ENCODE measurements at places on chromosomes 1 and 21. TPM values are rescaled to one million over a fixed set of nuclear protein-coding genes. Genes with fewer than 3 reads are reported as not detected.

GRCh38 chr1:119906927-119907652, 10.8 kb upstream of the ADAM30 start:
- H3K4me3 ChIP-seq, result no peak overlapping the region
- no peak for DNase-seq
- no peaks in the 10 kb centered on the region for H3K4me1 ChIP-seq
- H3K27me3 ChIP-seq, result no peaks in the 10 kb centered on the region
- no peak overlapping the region for H3K27ac ChIP-seq

DNA sequence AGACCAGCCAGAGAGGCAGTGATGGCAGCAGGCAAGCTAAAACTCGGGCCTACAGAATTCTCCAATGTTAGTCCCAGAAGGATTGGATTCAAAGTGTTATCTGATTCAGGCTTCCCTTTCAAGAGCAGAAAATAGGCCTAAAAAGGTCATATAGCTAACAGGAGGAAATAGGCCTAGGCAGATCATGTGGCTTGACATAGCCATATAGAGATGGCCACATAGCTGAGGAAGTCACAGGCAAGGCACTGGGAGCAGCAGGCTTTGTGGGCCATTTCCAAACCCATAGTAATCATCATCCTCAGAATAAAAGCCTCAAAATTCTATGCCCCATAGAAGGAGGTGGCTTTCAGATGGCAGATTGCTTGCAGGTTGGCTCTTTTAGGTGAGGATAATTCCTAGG, 29.0 kb upstream of the LMO4 start:
- no peaks in the 10 kb centered on the region for H3K36me3 ChIP-seq
- no peaks in the 10 kb centered on the region for H3K27me3 ChIP-seq
- no peak overlapping the region for H3K4me3 ChIP-seq
- no peak for DNase-seq
- H3K4me1 ChIP-seq, result no peaks in the 10 kb centered on the region

DNA sequence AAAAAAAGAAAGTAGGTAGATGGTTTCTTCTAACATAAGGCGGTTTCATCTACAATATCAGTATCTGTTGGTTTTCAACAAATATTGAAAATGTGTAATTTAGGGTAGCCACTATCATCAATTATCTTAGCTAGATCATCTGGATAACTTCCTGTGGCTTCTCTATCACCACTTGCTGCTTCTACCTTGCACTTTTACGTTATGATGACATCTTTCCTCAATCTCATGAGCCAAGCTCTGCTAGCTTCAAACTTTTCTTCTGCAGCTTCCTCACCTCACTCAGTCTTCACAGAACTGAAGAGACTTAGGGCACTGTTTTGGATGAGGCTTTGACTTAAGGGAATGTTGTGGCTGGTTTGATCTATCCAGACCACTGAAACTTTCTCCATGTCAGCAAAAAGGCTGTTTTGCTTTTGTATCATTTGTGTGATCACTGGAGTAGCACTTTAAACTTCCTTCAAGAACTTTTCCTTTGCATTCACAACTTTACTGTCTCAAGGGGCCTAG, 144.9 kb upstream of the HP1BP3 start:
- no peak for DNase-seq
- H3K4me1 ChIP-seq, result peaks cover 1% of the 10 kb centered on the region
- H3K27ac ChIP-seq, result no peak overlapping the region
- no peak overlapping the region for H3K4me3 ChIP-seq

DNA sequence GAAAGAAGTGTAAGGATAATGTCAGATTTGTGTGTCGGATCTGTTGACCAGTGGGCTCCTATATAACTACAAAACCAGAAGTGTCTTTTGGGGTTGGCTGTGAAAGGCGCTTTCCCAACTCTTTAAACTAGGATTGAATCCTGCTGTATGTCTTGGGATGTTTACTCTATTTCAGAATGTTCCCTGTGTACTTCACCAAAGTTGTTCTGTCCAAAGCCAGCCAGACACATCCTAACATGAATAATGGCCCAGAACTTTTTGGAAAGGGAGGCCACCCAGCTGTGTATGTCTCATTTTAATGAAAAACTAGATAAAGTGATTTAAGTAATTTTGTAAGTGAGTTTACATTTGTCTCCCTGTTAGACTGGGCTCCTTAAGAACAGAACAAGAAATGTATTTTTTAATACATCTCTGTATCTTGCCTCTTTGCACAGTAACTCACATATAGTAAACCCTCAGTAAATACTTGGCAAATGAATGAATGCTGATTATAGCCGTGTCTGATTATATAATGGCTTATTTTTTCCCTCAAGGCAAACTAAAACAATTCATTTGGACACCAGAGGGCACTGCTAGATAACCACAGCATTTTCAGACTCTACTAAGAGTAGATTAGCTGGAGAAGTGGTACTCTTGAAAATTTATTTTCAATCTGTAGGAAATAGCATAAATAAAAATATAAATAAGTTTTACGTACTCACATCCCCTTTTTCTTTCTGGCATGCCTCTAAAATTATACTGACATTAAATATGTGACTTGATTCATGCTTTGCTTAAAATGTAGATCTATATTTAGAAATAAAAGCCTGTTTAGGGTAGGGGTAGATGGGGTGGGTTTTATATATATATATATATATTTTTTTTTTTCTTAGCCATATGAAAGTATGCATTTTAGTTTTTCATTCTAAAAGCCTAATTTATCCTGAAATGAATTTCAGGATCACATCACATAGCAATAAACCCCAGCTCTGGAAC, 23.8 kb downstream of the TSEN15 start:
- no peak overlapping the region for H3K27ac ChIP-seq
- DNase-seq, result no peak
- no peak overlapping the region for H3K4me3 ChIP-seq
- H3K27me3 ChIP-seq, result no peaks in the 10 kb centered on the region
- H3K4me1 ChIP-seq, result no peaks in the 10 kb centered on the region

GRCh38 chr21:15283789-15284188, 219.0 kb upstream of the NRIP1 start:
- no peak for DNase-seq
- H3K27me3 ChIP-seq, result no peaks in the 10 kb centered on the region
- H3K4me3 ChIP-seq, result no peak overlapping the region
- H3K36me3 ChIP-seq, result no peaks in the 10 kb centered on the region
- no peaks in the 10 kb centered on the region for H3K4me1 ChIP-seq

DNA sequence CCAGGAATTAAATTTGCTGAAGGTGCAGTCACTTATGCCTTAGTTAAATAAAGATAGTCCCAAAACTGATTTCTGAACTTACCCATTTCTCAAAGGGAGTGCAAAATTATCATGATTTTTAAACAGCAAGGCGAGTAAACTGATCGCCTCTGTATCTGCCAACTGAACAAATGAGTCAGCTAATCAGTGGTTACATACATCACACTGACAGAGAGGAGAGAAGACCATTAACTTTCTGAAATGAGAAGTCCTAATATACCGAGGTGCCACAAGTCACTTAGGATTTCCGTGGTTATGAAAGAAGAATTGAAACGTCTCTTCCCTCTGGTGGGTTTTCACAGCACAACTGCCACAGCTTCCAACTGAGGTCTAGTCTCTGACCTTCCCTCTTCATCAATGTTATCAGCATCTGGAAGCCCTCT, 400.7 kb downstream of the SMYD3 start:
- H3K27ac ChIP-seq, result no peak overlapping the region
- H3K4me1 ChIP-seq, result no peaks in the 10 kb centered on the region
- H3K36me3 ChIP-seq, result no peaks in the 10 kb centered on the region
- no peak for DNase-seq

DNA sequence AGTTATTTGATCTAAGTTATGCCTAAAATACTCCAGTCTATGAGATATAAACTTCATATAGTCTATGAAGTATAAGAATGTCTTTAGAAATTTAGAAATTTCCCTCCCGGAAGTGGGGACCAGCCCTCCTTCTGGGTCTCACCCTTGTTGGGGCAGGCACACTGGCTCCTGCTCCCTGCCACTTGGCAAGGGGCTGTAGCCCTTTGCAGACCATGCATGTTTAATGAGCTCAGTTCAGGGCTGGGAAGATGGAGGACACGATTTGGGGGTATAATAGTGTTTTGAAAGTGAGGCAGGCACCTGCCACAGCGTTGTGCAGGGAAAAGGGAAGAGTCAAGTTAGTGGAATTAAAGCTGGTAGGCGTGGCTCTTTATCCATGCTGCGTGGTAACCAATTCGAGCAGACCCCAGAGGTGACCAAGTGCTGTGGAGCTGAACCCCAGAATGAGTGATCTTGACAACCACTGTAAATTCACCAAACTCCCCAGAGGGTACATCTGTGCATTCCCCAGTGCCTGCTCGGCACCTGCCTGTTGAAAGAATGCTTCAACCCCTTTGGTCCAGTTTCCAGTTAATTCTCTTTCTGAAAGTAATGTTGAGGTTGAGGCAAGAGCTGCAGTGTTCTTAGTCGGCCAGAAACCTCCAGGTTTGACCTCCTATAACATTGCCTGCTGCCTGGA, 79.6 kb downstream of the DOP1B start:
- no peaks in the 10 kb centered on the region for H3K36me3 ChIP-seq
- no peak overlapping the region for H3K4me3 ChIP-seq
- peaks cover 1% of the 10 kb centered on the region for H3K4me1 ChIP-seq
- DNase-seq, result no peak
- H3K27me3 ChIP-seq, result no peaks in the 10 kb centered on the region

DNA sequence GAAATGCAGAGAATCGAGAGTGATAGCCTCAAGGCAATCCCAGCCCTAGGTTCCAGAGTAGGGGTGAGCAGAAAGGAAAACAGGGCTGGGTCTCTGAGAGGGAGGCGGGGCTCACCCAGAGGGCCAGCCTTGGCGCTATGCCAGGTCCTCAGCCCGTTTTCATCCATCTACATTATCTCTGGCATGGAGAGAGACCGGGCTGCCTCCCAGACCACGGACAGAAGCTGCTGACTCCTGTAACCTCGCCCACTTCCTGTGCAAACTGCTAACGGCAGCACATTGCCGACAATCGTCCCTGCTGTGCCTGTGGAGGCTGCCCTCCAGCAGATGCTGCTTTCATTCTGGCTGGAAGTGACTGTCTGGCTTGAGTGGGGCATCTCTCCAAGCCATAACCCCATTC, 569.1 kb downstream of the NPHP4 start:
- H3K27me3 ChIP-seq, result no peaks in the 10 kb centered on the region
- H3K4me3 ChIP-seq, result no peak overlapping the region
- H3K4me1 ChIP-seq, result no peaks in the 10 kb centered on the region
- H3K27ac ChIP-seq, result no peak overlapping the region
- no peak for DNase-seq
- H3K36me3 ChIP-seq, result no peaks in the 10 kb centered on the region

Gene ZSCAN20
- total RNA-seq, result 7.6 TPM

DNA sequence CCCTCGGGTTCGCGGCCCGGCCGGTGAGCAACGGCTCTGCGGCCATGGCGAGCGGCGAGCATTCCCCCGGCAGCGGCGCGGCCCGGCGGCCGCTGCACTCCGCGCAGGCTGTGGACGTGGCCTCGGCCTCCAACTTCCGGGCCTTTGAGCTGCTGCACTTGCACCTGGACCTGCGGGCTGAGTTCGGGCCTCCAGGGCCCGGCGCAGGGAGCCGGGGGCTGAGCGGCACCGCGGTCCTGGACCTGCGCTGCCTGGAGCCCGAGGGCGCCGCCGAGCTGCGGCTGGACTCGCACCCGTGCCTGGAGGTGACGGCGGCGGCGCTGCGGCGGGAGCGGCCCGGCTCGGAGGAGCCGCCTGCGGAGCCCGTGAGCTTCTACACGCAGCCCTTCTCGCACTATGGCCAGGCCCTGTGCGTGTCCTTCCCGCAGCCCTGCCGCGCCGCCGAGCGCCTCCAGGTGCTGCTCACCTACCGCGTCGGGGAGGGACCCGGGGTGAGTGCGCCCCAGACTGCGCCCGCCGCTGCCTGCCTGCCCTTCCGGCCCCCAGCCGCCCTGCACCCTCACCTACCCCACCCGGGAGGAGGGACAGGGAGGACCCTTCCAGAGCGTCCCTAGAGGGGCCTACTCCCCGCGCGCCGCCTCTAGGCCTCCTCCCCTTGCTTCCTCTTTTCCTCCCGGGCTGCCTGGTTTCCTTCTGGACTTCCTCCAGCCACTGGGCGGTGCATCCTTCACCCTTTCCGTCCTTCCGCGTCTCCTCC, at the start of gene RNPEP:
RNPEP (plus strand) TSS at position 26 of the 757 bp plus-strand sequence; CDS start at position 45, 19 bp downstream.
- no peaks in the 10 kb centered on the region for H3K27me3 ChIP-seq
- H3K4me3 ChIP-seq, result peak within 1 kb of the TSS; percentile 76
- H3K27ac ChIP-seq, result peak within 1 kb of the TSS; percentile 92
- DNase-seq, result peak; percentile 80
- peaks cover 3% of the 10 kb centered on the region for H3K4me1 ChIP-seq
- H3K36me3 ChIP-seq, result no peaks in the 10 kb centered on the region

Gene SERTAD4
- 2.1 TPM for total RNA-seq

DNA sequence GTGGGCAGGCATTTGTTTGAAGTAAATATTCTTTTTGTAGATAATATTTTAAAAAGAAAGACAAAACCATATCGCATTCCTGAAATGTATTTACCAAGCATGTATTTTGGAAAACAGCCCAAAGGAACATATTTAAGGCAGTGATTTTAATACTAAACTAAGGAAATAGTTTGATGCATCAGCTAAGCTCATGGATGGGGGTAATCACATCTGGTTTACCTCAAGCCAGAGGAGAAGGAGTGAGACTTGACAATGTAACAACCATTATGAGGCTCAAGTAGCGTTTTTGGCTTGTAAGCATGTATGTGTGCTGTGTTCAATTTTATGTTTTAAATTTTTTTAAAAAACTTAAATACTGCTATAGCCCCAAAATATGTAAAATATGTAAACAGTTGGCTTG, 390.5 kb downstream of the DISC1 start:
- peaks cover 8% of the 10 kb centered on the region for H3K4me1 ChIP-seq
- no peak overlapping the region for H3K27ac ChIP-seq
- H3K4me3 ChIP-seq, result no peak overlapping the region

Gene OR2M3
- not detected for total RNA-seq

Data from ovary (tissue), 10 donors.